NCI-H1105 treated with DMSO at 0.1 percent for 48 hours (cell line): ENCODE measurements at places on chromosomes 3 and 15.
A peak's percentile ranks its signal among the peaks of the same experiment; 100 is the strongest.

DNA sequence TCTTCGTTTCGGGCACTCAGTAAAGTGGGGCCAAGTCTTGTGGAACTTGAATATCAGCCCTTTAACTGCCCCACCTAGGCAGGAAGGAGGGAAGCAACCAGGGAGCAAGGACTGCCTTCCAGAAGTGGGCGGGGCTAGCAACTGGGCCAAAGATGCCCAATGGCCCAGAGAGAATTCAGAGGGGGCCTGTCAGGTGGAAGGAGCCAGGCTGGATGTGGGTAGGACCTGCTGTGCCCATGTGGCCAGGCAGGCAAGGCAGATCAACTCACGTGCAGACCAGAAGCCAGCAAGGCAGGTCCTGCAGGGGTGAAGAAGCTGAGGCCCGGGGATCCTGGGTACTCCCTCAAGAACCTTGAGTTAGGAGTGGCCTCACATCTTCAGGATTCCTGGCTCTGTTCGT lies 5.5 kb downstream of the MAP6D1 start:
- no peak for DNase-seq

GRCh38 chr15:77528290-77528967 lies 104.3 kb downstream of the LINGO1 start:
- no peak for DNase-seq

- no peak for DNase-seq
Observed at GRCh38 chr3:46701181-46701939, at the start of gene TMIE. Gene TMIE (plus strand): TSS chr3:46701392. CDS start chr3:46701488, 96 bp downstream.

GRCh38 chr3:45480871-45481270 lies 92.5 kb downstream of the LARS2 start:
- DNase-seq = no peak

DNA sequence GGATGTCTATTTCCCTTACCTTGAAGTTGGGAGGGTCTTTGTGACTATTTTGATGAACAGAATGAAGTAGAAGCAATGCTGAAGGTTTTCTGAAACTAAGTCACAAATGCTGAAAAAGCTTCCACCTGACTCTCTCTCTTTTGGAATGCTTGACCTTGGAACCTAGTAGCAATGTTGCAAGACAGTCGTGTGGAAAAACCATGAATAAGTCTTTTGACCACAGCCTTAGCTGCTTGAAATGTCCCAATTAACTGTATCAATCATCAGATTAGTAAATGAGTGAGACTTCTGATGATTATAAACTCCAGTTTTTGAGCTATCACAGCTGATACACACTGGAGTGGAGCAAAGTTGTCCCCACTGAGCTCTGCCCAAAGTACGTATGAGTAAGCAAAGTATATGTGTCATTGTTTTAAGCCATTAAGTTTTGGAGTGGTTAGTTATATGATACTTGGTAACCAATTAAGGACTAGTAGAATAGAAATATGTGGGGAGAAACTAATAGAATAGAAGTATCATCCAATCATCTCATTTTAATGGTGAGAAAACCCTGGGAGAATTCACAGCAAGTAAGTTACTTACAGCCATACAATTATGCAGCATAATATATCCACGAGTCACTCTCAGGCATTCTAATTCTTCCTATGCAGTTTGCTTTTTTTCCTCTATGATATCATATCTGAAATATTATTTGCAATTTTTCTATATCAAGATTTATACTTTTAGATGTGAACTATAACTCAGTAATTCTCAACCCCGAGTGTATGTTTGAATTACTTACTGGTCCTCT lies 1010.6 kb downstream of the ROBO2 start:
- no peak for DNase-seq

GRCh38 chr3:99859825-99860224 lies 42.2 kb downstream of the CMSS1 start:
- no peak for DNase-seq

GRCh38 chr15:71791975-71792374 lies 18.4 kb upstream of the NR2E3 start:
- no peak for DNase-seq

- DNase-seq = no peak
Observed at GRCh38 chr3:63034101-63034500, 158.9 kb upstream of the CADPS start.

- no peak for DNase-seq
Observed at GRCh38 chr3:17054301-17054981, 169.7 kb downstream of the PLCL2 start.

DNA sequence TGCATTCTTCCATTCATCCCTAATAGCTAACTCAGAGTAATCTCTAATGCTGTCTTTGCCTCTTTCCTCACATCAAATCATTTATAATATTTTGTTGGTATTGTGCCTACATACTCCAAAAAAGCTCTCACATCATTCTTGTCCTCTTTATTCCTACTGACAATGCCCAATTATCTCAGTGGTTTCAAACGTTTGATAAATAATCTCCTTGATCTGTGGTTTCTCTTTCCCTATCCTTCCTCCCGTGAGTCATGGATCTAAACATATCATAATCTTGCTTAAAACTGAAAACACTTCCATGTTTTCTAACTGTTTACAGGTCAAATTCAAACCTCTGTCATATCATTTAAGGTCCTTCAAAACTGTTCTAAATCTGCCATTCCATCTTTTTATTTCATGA lies 115.1 kb downstream of the CNTN6 start:
- no peak for DNase-seq

GRCh38 chr15:75695634-75696310 lies 16.9 kb downstream of the CSPG4 start:
- DNase-seq = no peak

GRCh38 chr3:132720228-132720627 lies 2.0 kb downstream of the NPHP3 start:
- no peak for DNase-seq

- DNase-seq = no peak
Observed at GRCh38 chr3:57893668-57894067, 114.6 kb upstream of the FLNB start.

DNA sequence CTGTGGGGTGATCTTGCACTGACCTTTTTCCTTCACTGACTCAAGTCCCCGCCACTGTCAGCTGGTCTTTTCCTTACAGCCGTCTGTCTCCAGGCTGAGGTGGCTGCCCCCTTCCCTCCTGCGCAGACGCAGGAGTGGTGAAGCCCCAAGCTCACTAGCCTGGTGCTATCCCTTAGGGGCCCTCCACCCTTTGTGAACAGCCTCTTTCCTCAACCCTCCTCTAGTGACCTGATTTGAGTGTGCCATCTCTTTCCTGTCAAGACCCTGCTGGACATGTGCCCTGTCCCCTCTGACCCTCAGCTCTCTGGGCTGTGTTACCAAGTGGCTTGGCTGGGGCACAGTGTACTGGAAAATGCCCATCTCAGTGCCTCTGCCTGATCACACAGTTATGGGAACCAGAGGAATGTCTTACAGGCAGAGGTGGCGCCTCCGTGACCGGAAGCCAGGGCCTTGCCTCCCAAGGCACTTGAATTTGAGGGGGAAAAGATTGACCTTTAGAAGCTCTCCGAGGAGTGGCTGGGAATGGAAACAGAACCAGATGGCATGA lies 8.7 kb downstream of the KBTBD13 start:
- no peak for DNase-seq

- no peak for DNase-seq
Observed at GRCh38 chr3:190849607-190850006, 12.9 kb downstream of the GMNC start.

DNA sequence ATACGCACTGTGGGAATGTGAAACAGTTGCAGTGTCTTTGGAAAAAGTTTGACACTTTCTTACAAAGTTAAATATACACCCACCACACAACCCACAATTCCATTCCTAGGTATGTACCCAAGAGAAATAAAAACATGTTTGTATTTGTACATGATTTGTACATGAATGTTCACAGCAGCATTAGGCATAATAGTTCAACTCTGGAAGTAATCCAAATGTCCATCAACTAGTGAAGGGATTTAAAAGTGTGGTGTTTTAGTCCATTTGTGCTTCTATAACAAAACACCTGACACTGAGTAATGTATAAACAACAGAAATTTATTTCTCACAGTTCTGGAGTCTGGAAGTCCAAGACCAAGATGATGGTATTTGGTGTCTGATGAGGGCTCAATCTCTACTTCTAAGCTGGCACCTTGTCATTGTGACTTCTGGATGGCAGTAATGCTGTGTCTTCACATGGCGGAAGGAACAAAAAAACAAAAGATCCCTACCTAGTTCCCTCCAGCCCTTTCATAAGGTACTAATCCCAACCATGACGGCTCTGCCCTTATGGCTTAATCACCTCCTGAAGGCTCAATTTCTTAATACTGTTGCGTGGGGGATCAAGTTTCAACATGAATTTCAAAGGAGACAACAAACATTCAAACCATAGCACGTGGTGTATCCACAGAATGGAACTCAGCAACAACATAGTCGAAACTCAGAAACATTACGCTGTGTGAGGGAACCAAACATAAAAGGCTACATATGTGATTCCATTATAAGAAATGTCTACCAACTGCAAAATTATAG lies 120.5 kb downstream of the AQP9 start:
- peak; percentile 61 for DNase-seq

DNA sequence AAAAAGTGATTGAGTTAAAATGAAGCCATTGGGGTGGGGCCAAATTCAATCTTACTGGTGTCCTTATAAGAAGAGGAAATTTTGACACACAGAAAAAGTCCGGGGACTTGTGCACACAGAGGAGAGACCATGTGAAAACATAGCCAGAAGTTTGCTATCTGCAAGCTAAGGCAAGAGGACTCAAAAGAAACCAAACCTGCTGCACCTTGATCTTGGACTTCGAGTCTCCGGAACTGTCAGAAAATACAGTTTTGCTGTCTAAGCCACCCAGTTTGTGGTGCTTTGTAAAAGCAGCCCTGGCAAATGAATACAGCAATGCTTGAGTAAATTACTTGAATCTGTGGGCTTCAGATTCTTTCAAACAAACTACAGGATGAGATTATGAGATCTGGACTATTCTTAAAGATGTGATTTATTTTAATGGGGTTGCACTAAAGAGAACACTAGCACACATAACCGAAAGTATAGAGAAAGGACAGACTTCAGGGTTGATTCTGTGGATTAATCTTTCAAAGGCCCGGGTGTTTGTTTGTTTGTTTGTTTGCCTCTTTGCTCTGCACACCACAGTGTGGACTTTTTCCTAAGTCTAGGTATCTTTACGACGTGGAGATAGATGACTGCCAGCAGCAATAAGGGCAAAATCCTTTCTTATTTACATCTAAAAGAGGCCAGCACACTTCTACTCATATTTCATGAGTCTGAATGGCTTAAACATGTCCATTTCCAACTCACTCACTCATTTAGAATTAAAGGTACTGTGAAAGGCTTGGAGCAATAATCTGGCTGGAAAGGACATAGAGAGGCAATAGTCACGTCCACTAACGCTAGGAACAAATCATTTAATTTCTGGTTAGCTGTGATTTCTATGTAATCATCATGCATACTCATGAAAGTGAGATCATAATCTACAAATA lies 53.9 kb upstream of the SSR3 start:
- DNase-seq = no peak

DNA sequence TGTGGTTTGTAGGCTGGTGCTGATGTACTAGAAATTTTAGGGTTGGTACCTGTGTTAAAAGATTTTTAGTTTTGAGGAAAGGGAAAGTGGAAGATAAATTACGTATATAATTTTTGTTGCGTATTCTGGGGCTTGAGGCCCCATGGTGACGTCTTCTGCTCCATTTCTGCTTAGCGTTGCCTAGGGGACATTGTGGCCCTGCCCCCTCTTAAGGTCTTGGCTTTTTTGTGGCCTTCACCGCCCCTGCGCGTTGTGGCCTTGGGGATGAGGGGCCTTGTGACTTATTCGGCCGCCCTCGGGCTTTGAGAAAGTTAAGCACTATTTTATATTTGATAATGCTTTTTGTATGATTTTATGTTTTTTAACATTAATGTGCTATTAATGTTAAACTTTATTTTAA lies 182.0 kb downstream of the KLF13 start:
- no peak for DNase-seq

- DNase-seq = no peak
Observed at GRCh38 chr3:108387063-108387462, 90.7 kb downstream of the HHLA2 start.

DNA sequence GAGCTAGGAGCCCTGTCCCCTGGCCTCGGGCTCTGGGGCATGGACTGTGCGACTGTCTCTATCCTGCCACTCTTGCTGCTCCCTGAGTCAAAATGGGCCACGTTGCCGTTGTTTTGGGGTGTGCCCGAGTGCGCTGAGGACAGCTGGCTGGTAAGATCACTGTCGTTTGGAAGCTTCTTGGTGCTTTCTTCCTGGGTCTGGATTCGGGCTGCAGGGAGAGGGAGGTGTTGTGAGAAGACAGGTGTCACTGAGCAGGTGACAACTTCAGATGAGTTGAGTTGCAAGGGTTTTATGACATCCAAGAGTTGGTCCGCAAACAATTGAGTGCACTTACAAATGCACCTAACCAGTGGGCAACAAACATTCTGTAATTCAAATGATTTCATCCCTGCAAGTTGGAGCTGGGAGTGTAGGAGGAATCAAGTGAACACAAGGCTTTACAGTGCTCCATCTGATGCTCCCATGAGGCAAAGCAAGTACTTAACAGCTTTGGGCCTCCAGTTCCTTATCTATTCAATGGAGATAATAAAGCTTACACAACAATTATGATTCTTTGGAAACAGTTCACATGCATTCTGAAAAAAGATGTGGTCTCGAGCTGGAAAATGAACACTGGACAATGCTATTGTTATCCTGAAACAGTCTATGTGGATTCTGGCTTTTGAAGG lies 11.0 kb upstream of the STARD5 start:
- DNase-seq = no peak

DNA sequence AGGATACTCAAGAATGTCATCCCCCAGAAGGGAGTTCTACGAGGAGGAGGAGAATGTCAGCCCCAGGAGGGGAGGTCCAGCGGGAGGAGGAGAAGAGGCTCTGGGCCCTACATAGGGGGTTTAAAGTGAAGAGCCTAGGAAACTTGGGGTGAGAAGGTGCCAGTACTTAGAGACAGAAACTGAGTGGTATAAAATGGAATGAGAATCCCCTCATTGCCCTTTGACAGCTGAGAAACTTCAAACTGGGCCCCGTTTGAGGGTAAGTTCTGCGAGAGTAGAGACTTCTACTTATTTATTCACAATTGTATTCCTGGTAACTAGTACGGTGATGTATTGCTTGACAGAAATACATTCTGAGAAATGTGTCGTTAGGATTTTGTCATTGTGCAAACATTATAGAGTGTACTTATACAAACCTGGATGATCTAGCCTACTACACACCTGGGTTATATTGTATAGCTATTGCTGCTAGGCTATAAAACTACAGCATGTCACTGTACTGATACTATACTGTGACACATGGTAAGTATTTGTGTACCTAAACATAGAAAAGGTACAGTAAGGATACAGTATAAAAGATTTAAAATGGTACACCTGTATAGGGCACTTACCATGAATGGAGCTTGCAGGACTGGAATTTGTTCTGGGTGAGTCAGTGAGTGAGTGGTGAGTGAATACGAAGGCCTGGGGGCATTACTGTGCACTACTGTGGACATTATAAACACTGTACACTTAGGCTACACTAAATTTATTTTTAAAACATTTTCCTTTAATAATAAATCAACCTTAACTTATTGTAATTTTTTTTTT lies 62.0 kb downstream of the TSC22D2 start:
- no peak for DNase-seq

GRCh38 chr3:128844502-128844901 lies 34.9 kb upstream of the ACAD9 start:
- DNase-seq = no peak

- peak; percentile 99 for DNase-seq
Observed at GRCh38 chr3:123076496-123077418, 9.9 kb downstream of the PDIA5 start.
